GM13976 (cell line): ENCODE measurements at places on chromosomes 1 and 21.

GRCh38 chr1:28102189-28102588 is 13.8 kb upstream of the EYA3 start:
- DNase-seq: no peak

GRCh38 chr1:192993426-192994085 is 65.6 kb downstream of the UCHL5 start:
- no peak for DNase-seq

GRCh38 chr1:101739826-101740330 is 256.8 kb downstream of the OLFM3 start:
- no peak for DNase-seq

DNA sequence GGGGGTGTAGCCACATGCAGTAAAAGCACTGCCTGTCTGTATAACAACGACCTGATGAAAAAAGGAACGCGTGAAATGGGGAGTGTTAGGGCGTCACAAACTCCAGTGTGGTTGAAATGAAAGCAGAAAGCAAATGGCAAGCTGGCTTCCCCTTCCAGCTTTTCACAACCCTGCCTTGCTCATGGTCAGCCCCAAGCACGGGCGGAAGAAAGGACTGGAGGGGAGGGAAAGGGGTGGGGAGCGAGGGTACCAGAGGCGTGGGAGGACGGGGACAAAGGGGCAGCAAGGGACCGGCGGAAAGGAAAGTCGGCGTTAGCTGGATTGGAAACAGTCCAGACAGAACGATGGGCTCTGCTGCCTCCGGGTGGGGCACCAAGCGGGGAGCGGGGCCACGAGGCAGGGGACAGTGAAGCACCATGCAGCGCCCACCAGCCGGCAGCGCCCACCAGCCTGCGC is 9.6 kb downstream of the VPS26C start:
- peak; percentile 63 for DNase-seq

- DNase-seq: no peak
These were observed 27.0 kb downstream of the PCNX2 start for GRCh38 chr1:233268389-233269022.

GRCh38 chr1:30307182-30307581 is 416.2 kb downstream of the MATN1 start:
- no peak for DNase-seq

- no peak for DNase-seq
These were observed 10.1 kb upstream of the EFNA1 start for GRCh38 chr1:155117610-155118009.

GRCh38 chr1:64471218-64472039 is 1.5 kb downstream of the CACHD1 start:
- DNase-seq: peak; percentile 25

DNA sequence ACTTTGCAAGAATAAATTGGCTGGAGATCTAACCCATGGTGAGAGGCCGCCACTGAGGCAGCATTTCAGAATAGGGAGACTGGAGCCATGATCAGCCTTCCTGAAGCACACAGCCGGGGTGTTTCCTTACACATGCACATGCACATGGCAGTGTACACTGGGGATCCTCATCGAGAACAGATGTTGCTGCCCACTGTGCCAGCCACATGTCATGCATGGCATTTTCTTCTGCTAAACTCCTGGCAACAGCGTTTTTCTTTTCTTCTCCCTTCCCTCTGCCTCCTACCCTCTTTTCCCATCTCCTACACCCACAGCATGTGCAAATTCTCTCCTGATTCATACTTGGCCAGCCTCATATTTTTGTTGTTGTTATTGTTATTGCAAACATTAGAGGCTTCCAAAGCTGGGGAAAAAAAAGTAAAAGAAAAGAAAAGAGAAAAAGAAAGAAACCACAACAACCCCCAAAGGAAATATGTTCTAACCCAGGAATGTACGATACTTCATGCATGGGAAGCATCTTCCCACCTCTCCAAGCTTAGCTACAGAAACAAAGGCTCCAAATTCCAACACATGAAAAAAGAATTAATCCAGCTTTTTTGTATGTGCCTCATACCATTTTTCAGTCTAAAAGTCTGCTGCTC is 344.0 kb downstream of the ASTN1 start:
- no peak for DNase-seq

GRCh38 chr1:204733869-204734596 is 48.5 kb upstream of the LRRN2 start:
- no peak for DNase-seq

DNA sequence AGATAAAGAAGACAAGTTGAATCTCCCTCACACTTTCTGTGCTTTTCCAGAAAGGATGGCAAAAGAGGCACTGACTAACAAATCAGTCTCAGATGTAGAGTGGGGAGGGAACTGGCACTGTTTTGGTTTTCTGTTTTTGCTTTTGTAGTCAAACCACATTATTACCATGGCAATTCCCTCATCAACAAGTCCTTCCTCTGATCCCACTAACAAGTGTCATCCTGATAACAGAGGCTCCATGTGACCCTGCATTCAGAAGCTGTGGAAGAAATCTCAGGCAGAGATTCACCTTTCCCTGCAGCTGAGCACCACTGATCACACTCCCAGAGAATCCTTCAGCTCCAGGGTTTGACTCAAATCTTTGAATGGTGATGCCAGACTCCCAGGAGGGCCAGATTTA is 203.4 kb downstream of the TNR start:
- DNase-seq: no peak

DNA sequence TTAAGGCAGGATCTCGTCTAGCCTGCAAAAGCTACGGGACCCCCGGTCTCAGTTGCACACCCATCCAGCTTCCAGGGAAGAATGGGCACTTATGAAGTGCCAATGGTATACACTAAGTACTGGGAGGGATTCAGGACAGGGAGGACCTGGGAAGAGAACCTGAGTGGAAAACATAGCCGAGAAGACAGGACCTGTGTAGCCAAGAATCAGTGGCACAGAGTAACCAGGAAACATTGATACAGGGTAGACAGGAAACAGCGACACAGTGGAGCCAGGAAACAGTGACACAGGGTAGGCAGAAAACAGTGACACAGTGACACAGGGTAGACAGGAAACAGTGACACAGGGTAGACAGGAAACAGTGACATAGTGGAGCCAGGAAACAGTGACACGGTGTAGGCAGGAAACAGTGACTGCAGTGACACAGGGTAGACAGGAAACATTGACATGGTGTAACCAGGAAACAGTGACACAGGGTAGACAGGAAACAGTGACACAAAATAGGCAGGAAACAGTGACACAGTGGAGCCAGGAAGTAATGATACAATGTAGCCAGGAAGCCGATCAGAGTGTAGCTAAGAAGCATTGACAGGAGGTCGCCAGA is 138.0 kb upstream of the ARHGEF16 start:
- DNase-seq: no peak

- no peak for DNase-seq
These were observed 610 bp downstream of the SCYL3 start for GRCh38 chr1:169892927-169893644.

- no peak for DNase-seq
These were observed 136.5 kb upstream of the ETS2 start for GRCh38 chr21:38669186-38669585.
